ENCODE measurements at places on chromosomes 12 and 14. TPM values are rescaled to one million over a fixed set of nuclear protein-coding genes. Genes with fewer than 3 reads are reported as not detected.

The GZMH gene
- not detected for total RNA-seq

The CISTR gene
- not detected for total RNA-seq

The GPRC5A gene
- 152 TPM for total RNA-seq

The CLEC4E gene
- not detected for total RNA-seq

The GLIPR1L1 gene
- not detected for total RNA-seq

The COPS7A gene
- total RNA-seq, result 35.4 TPM

The KRT79 gene
- not detected for total RNA-seq

The CLEC9A gene
- not detected for total RNA-seq

The RACGAP1 gene
- 32.4 TPM for total RNA-seq

The GAS2L3 gene
- 29.4 TPM for total RNA-seq

The PAPLN gene
- total RNA-seq, result 0.99 TPM

The PTPN11 gene
- total RNA-seq, result 78.9 TPM

Data from type B pancreatic cell (in vitro differentiated cells).